Astrocyte of the spinal cord (primary cell): ENCODE measurements at places on chromosomes 1 and 21.

- peak; percentile 69 for DNase-seq
Observed at GRCh38 chr1:16960560-16961296, 19.7 kb downstream of the MFAP2 start.

DNA sequence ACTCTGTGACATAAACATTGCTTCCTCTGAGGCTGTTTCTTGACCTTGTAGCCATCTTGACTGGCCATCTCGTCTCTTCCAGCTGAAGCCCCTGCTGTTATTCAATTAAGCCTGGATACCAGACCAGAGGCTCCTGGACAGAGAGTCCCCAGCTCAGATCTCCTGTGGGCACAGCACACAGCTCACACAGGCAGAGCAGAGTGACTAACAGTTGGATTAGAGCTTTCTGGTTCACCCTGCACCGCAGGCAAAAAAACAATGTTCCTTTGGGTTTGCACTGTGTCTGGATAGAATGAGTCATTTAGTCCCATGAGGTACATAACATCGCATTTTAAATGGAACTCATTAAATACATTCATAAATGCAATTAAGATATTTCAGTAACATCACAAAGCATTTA is 33.4 kb upstream of the USH2A start:
- DNase-seq: peak; percentile 92

DNA sequence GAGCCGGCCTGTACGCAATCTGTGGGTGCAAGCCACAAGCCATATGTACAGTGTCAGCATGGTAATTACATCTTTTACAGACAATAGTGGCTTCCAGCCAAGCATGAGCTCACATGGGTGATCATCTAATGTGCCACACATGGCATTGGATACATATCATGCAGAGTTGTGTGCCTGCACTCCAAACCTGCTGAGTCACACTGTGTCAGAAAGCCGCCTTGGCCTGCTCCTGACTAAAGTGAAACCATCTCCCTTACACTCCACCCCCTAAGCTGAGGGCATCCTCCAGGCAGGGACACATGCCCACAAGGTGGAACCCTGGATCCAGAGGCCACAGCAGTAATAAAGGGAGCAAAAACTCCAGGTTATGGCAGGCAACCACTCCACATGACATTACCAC is 72.5 kb downstream of the KCNT2 start:
- DNase-seq: peak; percentile 32

- DNase-seq: no peak
Observed at GRCh38 chr1:7339953-7340352, 431.1 kb upstream of the VAMP3 start.

DNA sequence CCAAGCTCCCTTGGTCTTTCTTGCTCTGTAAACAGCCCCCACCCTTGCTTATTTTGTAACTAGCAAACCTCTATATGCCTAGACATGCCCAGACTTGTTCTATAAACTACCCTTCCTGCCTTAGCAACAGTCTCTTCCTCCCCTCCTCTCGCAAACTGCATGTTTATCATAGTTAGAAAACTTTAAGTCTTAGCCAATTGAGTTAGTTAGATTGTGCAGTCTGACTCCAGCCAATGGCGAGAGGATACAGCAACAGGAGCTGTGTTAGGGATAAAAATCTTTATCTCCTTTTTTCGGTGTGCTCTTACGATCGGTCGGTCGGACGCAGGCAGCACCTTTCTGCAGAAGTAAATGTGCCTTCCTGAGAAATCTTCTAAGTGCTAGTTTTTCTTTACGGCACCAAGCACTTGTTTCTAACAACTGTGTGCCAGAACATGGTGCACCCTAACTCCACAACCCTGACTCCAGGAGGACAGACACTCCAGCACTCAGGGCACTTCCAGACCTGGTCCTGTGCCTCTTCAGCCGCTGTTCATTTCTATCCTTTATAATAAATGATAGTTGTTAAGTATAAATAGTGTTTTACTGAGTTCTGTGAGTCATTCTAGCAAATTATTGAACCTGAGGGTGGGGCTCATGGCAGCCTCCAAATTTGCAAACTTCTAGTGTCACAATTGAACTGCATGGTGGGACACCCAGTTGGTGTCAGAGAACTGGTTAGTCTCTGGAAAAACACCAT is 25.7 kb upstream of the GNG4 start:
- no peak for DNase-seq

GRCh38 chr21:32044205-32045180 is 171.7 kb downstream of the HUNK start:
- DNase-seq: no peak

- peak; percentile 70 for DNase-seq
Observed at GRCh38 chr1:1079408-1080121, 5.5 kb upstream of the RNF223 start.

GRCh38 chr1:90705956-90706355 is 11.1 kb downstream of the BARHL2 start:
- no peak for DNase-seq

DNA sequence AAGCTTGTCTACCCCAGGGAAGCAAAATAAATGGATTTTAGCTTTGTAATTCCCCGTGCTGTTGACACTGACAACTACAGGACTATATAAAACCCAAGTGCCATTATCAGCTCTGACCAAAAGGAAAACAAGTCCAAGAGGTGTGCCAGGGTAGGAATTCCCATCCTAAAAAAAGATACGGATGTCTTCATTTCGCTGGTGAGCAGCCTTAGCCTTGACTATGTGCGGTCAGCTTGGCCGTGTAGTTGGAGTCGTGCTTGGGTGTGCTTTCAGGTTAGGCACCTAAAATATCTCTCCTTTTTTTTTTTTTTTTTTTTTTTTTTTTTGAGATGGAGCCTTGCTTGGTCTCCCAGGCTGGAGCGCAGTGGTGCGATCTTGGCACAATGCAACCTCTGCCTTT is 28.9 kb upstream of the ACTN2 start:
- DNase-seq: no peak

GRCh38 chr1:66300972-66301451 is 232.9 kb upstream of the SGIP1 start:
- DNase-seq: peak; percentile 70

- DNase-seq: no peak
Observed at GRCh38 chr1:197358959-197359358, 90.9 kb downstream of the CRB1 start.

GRCh38 chr1:100001462-100001861 is 31.7 kb downstream of the SLC35A3 start:
- DNase-seq: no peak

DNA sequence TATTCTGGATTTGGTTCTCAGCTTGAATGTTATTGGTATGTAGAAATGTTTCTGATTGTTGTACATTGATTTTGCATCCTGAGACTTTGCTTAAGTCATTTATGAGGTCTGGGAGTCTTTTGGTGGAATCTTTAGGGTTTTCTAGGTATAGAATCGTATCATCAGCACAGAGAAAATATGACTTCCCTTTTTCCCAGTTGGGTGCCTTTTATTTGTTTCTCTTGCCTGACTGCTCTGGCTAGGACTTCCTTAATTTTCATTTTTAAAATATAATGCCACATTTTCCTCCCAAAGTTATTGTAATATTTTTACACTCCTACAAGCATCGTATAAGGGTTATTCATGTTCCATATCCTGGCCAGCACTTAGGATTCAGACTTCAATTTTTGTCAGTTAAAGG is 111.1 kb downstream of the FNBP1L start:
- DNase-seq: no peak

DNA sequence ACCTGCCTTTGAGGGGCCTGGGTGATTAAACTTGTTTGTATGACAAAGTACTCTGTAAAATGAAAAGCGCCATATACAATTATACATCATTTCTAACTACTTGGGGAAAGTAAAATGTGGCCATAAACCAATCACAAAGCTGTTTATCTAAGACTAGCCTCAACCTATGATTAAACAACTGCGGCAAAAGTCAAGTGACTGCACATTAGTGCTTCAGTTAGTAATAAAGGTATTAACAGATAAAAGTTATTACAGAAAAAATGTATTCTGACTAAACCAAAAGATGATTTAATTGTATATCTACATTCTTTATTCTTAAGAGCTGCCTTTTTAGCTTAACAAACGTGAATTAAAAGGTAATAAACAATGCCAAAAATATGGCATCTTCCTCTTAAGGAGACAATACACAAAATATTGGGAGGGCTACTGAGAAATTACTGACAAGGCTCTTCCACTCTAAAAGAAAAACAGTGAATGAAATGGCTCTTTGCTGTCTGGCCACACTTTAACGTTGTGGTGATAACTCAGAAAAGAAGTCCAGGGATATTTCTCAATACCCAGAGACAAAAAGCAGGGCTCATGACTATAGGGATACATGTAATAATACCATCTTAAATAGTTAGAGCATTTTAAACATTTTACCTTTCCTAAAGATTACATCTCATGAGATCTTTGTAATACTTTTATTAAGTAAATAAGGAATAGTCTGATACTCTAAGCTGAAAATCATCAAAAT is 8.6 kb downstream of the ARHGAP29 start:
- no peak for DNase-seq
